ENCODE measurements at places on chromosomes 1 and 21. TPM values are rescaled to one million over a fixed set of nuclear protein-coding genes. Genes with fewer than 3 reads are reported as not detected.

DNA sequence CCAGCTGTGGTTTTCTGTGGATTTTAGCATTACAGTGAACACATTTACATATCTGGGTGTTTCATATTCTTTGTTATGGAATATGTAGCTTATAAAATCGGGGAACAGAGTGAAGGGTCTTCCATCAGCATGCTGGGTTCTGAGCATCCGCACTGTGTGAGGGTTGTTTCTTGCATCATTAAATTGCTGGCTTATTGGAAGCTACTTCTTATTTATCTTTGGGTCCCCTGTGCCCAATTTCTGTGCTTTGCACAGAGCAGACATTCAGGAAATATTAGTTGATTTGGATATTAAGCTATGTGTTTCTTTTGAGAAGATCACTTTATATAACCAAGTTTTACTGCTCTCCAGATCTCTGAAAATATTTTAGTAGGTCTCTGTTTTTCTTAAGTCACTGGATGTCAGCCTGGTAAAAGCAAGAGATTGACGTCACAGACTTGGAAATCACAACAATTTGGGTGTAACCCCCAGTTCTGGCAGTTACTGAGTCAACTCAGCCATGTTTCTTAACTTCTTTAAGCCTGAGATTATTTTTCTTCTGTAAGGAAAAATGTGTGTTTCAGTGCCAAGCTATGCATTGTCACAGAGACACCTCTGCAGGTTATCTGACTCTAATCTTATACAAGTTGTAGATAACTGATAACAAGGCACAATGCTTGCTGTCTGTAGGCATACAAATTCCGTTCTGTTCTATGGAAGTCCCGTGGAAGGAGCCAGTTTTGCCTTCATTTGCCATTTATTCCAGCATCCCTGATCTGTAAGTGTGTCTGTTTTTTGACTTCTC lies 258.3 kb upstream of the KAZN start:
- H3K4me1 ChIP-seq, result no peaks in the 10 kb centered on the region
- no peak overlapping the region for H3K4me3 ChIP-seq
- H3K36me3 ChIP-seq, result no peaks in the 10 kb centered on the region
- peaks cover 61% of the 10 kb centered on the region for H3K27me3 ChIP-seq

The GBP4 gene
- total RNA-seq, result 4.8 TPM

GRCh38 chr1:206970446-206970845 lies at the start of gene FCAMR:
Gene FCAMR (minus strand): TSS chr1:206970460. CDS start chr1:206970125, 335 bp downstream.
- DNase-seq, result no peak
- no peak within 1 kb of the TSS for H3K27ac ChIP-seq
- H3K36me3 ChIP-seq, result no peaks in the 10 kb centered on the region
- no peaks in the 10 kb centered on the region for H3K4me1 ChIP-seq

GRCh38 chr1:232096751-232097150 lies 470.2 kb downstream of the DISC1 start:
- DNase-seq, result no peak
- no peak overlapping the region for H3K4me3 ChIP-seq
- H3K27ac ChIP-seq, result no peak overlapping the region
- H3K4me1 ChIP-seq, result no peaks in the 10 kb centered on the region
- peaks cover 4% of the 10 kb centered on the region for H3K36me3 ChIP-seq

The DNAJC16 gene
- total RNA-seq, result 24.5 TPM

The PRAMEF4 gene
- not detected for total RNA-seq

DNA sequence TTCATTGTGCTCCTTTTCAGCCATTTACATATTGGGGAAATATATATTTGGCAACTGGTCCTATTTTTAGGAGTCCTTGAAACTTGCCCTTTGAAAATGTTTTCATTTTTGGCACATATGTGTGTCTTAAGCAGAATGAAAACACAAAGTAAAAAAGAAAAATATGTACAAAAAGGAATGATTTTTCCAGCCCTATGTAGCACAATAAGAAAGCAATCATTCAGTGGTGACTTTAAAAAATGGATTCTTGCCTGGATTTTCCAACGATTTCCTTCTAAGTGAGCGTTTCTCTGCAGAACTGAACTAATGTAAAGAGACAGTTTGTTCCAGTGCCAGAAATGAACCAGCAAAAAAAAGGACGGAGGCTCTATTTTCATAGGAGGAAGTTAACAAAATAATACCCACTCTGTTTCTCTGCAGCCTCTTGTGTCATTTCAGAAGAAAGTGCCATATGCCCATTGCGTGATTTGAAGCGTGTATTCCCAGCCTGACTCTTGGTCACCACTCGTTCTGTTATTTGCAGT lies 340.1 kb downstream of the SETD4 start:
- no peak overlapping the region for H3K27ac ChIP-seq
- peaks cover 11% of the 10 kb centered on the region for H3K4me1 ChIP-seq
- no peaks in the 10 kb centered on the region for H3K36me3 ChIP-seq
- peaks cover 21% of the 10 kb centered on the region for H3K27me3 ChIP-seq
- H3K4me3 ChIP-seq, result no peak overlapping the region
- no peak for DNase-seq

The CD247 gene
- total RNA-seq, result 0.36 TPM

GRCh38 chr1:110048923-110049601 lies 14.6 kb downstream of the STRIP1 start:
- H3K4me3 ChIP-seq, result no peak overlapping the region
- no peaks in the 10 kb centered on the region for H3K27me3 ChIP-seq
- H3K36me3 ChIP-seq, result peaks cover 64% of the 10 kb centered on the region
- H3K27ac ChIP-seq, result no peak overlapping the region
- DNase-seq, result no peak

The ACKR1 gene
- 0.53 TPM for total RNA-seq

The STPG1 gene
- total RNA-seq, result 8.8 TPM

The ERI3 gene
- total RNA-seq, result 78.5 TPM

DNA sequence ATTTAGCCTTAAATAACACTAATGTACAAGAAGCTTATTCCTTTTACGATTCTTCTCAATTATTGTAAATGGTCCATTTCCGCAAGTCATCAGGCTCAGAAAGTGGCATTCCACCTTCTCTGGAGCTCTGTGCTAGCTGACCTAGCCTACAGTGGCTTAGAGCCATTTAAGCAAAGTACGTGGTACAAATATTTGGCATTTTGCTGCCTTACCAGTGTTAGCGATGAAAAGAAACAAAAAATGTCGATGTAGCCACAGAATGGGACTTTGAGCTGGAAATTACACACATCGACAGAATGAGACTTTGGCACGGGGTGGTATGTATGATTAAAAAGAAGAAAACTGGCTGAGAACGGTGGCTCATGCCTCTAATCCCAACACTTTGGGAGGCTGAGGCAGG lies 26.1 kb downstream of the OVAAL start:
- DNase-seq, result no peak
- H3K36me3 ChIP-seq, result peaks cover 3% of the 10 kb centered on the region
- H3K27me3 ChIP-seq, result no peaks in the 10 kb centered on the region
- H3K4me1 ChIP-seq, result peaks cover 27% of the 10 kb centered on the region

The FNBP1L gene
- 74.5 TPM for total RNA-seq

- no peaks in the 10 kb centered on the region for H3K36me3 ChIP-seq
- DNase-seq, result no peak
- H3K27ac ChIP-seq, result no peak overlapping the region
- H3K27me3 ChIP-seq, result no peaks in the 10 kb centered on the region
- no peaks in the 10 kb centered on the region for H3K4me1 ChIP-seq
These were observed 1753.4 kb downstream of the MRPL39 start for GRCh38 chr21:23853796-23854379.

The OR6N1 gene
- total RNA-seq, result not detected

The SV2A gene
- 20.3 TPM for total RNA-seq

The C1orf87 gene
- total RNA-seq, result not detected

DNA sequence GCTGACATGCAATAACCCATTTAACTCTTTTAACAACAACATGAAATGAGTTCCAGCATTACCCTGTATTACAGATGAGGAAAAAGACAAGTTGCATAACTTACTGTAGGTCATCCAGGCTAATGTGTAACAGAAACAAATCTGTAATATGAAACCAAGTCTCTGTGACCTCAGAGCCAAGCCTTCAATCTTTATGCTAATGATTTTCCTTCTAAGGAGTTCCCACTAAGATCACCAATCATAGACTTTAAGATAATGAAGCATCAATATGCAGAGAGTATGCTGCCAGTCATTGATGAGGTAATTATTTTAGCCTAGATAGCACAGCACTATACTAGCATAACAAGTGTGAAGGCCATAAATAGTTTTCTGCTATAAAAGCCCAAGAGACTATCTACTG lies 35.6 kb upstream of the RNPC3 start:
- no peak overlapping the region for H3K4me3 ChIP-seq
- H3K27me3 ChIP-seq, result no peaks in the 10 kb centered on the region
- H3K27ac ChIP-seq, result no peak overlapping the region
- H3K4me1 ChIP-seq, result no peaks in the 10 kb centered on the region
- no peaks in the 10 kb centered on the region for H3K36me3 ChIP-seq
- DNase-seq, result no peak

DNA sequence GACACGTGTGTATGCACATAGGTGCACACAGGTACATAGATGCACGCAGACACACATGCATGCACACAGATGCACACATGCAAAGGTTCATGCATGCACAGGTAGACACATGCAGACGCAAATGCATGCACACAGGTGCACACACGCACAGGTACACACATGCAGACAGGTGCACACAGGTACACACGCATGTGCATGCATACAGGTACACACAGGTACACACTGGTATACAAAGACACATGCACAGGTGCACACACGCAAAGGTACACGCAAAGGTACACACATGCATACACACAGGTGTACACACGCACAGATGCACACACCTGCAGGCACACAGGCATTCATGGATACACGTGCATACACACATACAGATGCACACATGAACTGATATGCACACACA lies 8.8 kb downstream of the NOC2L start:
- no peak overlapping the region for H3K4me3 ChIP-seq
- no peak overlapping the region for H3K27ac ChIP-seq
- no peaks in the 10 kb centered on the region for H3K27me3 ChIP-seq
- H3K36me3 ChIP-seq, result peaks cover 54% of the 10 kb centered on the region

The CD48 gene
- total RNA-seq, result 0.57 TPM

DNA sequence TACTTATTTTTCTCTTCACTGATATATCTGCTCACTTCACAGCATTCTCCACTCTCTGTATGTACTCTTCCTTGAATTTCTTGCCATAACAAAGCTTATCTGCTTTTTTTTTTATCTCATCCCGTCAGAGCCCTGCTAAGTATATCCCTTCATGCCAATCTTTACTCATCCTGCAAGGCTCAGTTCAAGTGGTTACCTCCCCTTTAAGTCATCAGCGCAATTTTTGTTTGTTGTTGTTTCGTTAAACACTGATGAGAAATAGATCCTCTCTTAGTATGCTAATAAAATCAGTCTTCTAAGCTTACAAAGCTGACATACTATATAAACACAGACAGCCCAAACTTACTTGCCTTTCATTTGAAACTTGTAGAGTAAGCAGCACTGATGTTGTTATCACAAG lies 17.8 kb downstream of the COL24A1 start:
- no peak overlapping the region for H3K27ac ChIP-seq
- H3K4me3 ChIP-seq, result no peak overlapping the region
- H3K27me3 ChIP-seq, result peaks cover 34% of the 10 kb centered on the region
- no peak for DNase-seq

The GBP2 gene
- total RNA-seq, result 4.4 TPM

- no peaks in the 10 kb centered on the region for H3K36me3 ChIP-seq
- no peak overlapping the region for H3K4me3 ChIP-seq
- no peaks in the 10 kb centered on the region for H3K4me1 ChIP-seq
- no peaks in the 10 kb centered on the region for H3K27me3 ChIP-seq
- no peak overlapping the region for H3K27ac ChIP-seq
These were observed 1770.9 kb downstream of the BRINP3 start for GRCh38 chr1:188706742-188707141.

DNA sequence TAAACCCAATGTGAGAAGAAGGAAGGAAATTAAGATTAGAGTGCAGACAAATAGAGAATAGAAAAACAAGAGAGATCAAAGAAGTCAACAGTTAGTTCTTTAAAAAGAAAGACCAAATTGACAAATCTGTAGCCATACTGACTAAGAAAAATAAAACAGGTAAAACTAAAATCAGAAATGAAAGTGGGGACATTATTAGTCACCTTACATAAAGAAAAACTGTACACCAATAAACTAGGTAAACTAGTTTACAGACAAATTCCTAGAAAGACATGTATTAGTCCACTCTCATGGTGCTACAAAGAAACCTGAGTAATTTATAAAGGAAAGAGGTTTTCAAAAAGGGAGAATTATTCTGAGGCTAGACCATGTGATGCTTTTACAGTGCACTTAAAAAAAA lies 22.3 kb downstream of the BLZF1 start:
- H3K4me1 ChIP-seq, result no peaks in the 10 kb centered on the region
- H3K36me3 ChIP-seq, result peaks cover 52% of the 10 kb centered on the region
- DNase-seq, result no peak
- no peak overlapping the region for H3K4me3 ChIP-seq
- no peak overlapping the region for H3K27ac ChIP-seq
- no peaks in the 10 kb centered on the region for H3K27me3 ChIP-seq

The GBP5 gene
- total RNA-seq, result not detected

GRCh38 chr1:178727014-178727895 lies 2.2 kb downstream of the RALGPS2 start:
- H3K27ac ChIP-seq, result peak overlapping the region; percentile 93
- peaks cover 14% of the 10 kb centered on the region for H3K36me3 ChIP-seq
- no peaks in the 10 kb centered on the region for H3K27me3 ChIP-seq
- no peak for DNase-seq

- peaks cover 31% of the 10 kb centered on the region for H3K27me3 ChIP-seq
- H3K4me3 ChIP-seq, result no peak overlapping the region
- no peak for DNase-seq
- H3K36me3 ChIP-seq, result no peaks in the 10 kb centered on the region
- H3K27ac ChIP-seq, result no peak overlapping the region
- no peaks in the 10 kb centered on the region for H3K4me1 ChIP-seq
These were observed 103.3 kb downstream of the C1orf94 start for GRCh38 chr1:34279971-34280370.

DNA sequence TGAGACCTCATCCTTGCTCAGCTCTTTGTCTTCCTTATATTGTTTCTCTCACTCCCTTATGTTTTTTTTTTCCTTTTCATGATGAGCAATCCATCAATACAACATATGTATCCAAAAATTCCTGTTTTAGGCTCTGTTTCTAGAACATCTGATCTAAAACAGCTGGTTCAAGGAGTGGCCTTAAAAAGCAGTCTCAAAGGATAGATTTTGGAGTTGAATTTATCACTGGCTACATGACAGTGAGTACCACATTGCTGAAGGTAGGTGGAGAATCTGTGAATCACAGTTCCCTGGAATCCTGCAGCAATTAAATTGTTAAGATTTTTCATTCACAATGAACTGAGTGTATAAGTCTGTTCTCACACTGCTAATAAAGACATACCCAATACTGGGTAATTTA lies 155.8 kb upstream of the ADAMTS5 start:
- H3K27me3 ChIP-seq, result no peaks in the 10 kb centered on the region
- no peak overlapping the region for H3K27ac ChIP-seq
- no peak overlapping the region for H3K4me3 ChIP-seq
- H3K4me1 ChIP-seq, result peaks cover 3% of the 10 kb centered on the region
- H3K36me3 ChIP-seq, result no peaks in the 10 kb centered on the region

The BCL2L15 gene
- total RNA-seq, result 0.27 TPM
